ENCODE measurements at places on chromosomes 5 and 9.

GRCh38 chr9:97807681-97808080 is 45.3 kb upstream of the FOXE1 start:
- DNase-seq = no peak

- DNase-seq = no peak
These were observed 2.9 kb downstream of the SV2C start for GRCh38 chr5:76086095-76086494.

GRCh38 chr9:23638837-23639426 is 187.1 kb downstream of the ELAVL2 start:
- DNase-seq = no peak

DNA sequence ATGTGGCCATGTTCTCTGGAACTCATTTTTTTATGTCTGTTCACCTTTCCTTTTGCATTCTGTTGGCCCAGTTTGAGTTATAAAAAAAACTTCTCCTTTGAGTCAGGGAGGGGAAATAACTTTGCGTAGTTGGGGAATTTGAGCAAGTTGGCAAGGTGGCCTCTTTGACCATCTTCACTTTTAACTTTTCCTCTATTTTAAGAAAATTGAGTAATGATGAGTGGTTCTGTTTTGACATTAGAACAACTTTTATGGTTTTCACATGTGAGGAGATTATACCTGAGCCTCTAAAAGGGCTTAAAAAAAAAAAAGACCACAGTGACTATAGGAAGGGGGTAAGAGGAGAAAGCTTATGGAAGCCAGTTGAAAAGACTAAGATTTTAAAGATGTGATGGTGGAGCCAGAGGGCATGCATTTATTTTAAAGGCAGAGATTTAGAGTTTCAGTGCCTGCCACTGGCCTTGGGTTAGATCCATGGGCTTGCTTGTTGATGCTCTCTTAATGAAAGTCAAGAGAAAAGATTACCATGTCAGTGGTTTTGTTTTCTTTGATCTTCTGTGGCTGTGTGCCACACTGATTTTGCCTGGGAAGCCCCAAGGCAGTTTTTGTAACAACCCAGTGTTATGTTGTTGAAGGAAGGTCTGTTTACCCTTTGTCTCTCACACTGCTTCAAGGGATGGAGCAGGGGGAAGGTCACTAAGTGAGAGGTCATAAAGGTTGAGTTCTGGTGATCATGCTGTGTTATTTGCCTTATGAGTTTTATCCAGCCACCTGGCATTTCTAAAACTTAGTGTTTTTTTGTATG is 219.7 kb upstream of the CD180 start:
- no peak for DNase-seq

DNA sequence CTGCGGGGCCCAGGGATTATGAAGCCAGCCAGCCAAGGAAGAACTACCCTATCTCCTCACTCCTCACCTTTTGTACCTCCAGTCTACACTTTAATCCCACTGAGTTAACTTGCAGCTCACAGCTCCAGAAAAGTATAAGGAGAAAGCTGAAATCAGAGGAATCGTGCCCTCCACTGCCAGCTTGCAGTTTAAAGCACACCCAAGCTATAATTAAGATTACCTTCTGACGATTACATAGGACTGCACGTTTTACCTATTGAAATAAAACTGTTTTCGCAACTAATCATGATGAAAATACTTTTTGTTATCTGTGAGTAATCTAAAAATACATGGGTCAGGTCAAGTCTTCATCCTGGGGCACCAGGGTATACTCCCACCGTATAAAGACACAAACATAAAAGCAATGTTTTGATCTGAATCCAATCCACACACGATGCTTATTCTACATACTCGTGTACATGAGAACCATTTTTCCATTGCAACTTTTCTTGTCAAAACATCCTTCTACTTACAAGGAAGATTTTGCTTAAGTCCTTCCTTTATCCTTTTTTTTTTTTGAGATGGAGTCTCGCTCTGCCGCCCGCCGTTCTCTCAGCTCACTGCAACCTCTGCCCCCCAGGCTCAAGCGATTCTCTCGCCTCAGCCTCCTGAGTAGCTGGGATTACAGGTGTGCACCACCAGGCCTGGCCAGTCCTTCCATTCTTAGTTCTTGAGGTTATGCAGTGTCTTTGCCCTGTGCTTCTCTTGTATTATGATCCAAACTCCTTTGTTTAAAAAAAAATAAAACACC is 7.6 kb downstream of the RPL37 start:
- no peak for DNase-seq

DNA sequence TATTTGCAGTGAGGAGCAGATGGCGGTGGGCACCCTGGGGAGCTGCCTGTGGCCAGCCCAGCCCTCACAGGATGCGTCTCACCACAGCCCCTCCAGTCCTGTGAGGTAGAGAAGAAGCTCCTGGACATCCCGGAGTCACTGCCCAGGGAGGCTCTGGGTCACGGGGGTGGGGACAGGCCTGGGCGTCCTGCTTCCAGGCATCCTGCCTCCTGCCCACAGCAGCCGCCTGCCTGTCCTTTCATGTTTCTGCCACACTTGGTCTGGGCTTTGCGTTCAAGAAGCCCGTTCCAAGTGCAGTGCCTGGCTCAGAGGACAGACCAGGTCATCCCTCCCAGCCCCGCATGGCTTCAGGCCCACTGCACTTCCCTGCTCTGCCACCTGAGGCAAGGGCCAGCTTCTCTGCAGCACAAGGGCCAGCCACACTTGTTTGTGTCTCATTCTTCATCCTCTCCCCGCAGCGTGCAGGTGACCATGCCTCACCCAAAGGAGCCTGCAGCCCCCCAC is 38.2 kb downstream of the ZDHHC11B start:
- DNase-seq = no peak

DNA sequence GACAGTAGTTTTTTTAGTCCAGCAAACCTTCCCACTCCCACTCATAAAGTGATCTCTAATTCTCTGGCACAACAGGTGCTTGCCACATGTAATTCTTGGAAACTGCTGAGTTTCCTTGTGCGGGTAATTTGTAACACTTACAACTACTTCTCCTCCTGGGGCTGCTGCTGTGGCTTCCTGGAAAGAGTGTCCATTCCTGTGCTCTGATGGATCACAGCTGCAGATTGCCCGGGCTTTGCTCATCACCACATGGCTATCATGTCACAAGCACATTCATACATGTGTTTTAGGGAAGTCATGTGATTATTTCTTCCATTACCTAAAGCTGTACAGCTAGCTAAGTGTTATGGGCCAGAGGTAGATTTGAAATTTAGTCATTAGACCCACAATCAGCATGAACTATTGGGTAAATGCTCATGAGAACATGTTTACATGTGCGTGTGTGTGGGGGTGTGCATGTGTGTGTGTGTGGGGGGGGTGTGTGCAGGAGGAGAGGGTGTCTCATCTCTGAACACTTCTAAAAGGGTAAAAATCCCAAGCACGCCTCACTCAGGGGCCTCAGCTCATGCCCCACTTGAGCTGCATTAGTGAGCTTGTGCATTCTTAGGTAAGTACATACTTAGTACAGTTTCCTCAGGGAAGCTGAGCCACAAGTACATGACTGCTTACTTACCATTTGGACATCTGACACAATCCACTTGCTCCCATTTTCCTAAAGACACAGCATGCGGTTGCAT is 118.1 kb upstream of the CCDC112 start:
- no peak for DNase-seq

DNA sequence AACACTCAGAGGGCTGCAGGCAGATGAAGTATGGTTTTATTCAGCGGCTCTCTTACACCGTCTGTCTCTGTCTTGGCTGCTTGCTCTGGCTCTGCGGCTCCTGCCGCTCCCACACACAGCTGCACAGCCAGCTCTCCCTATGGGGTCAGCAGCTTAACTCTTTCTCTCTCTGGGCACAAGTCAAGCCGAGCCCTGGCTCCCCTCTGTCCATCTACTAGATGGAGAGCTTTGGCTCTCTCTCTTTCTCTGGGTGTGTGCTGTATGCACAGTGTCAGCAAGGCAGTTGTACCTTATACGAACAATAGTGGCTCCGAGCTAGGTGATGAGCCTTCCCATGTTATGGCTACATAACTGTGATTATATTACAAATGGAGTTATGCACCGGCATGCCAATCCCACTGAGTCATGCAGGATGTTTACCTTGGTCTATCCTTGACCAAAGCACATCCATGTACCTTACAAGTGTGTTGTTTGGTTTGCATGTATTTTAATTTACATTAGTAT is 19.3 kb upstream of the PPP2CA start:
- DNase-seq = no peak

DNA sequence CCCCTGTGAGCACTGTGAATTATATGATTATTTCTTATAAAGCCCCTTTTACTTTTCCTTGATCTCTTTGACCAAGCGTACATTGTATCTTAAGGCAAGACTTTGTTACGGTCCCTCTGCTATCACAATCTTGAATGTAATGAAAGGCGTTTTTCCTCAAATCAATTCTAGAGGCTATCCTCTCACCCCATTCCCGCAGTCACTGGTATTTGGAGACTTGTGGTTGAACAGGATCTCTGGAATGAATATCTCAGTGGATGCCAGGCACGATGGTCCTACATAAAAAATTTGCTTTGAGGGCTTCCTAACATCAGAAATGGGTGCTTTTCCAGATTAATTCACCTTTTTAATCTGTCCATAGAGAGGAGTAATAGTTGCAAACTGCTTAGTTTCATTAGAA is 151.4 kb upstream of the PAPPA start:
- no peak for DNase-seq

GRCh38 chr9:85331626-85332025 is 410.1 kb downstream of the AGTPBP1 start:
- DNase-seq = no peak

- DNase-seq = no peak
These were observed 528.9 kb upstream of the ZNF462 start for GRCh38 chr9:106334081-106334480.

DNA sequence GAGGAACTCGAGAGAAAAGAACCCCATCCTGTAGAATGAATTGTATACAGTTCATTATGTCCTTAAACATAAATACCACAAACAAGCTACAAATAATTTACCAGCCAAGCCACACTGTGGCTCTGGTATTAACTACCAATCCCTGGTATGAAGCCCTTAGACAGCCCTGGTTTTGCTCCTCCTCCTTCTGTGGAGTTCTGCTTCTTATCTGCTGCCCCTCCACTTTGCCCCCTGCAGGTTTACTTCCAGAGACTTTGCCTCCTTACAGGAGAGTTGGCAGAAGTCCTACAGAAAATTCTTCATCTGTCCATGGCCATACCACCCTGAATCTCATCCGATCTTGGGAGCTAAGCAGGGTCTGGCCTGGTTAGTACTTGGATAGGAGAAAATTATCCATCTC is 219.8 kb downstream of the ACTL7B start:
- no peak for DNase-seq

- DNase-seq = no peak
These were observed 104.7 kb downstream of the GOLPH3 start for GRCh38 chr5:32069396-32069795.

- no peak for DNase-seq
These were observed 348.0 kb downstream of the SEMA5A start for GRCh38 chr5:9197881-9198260.

DNA sequence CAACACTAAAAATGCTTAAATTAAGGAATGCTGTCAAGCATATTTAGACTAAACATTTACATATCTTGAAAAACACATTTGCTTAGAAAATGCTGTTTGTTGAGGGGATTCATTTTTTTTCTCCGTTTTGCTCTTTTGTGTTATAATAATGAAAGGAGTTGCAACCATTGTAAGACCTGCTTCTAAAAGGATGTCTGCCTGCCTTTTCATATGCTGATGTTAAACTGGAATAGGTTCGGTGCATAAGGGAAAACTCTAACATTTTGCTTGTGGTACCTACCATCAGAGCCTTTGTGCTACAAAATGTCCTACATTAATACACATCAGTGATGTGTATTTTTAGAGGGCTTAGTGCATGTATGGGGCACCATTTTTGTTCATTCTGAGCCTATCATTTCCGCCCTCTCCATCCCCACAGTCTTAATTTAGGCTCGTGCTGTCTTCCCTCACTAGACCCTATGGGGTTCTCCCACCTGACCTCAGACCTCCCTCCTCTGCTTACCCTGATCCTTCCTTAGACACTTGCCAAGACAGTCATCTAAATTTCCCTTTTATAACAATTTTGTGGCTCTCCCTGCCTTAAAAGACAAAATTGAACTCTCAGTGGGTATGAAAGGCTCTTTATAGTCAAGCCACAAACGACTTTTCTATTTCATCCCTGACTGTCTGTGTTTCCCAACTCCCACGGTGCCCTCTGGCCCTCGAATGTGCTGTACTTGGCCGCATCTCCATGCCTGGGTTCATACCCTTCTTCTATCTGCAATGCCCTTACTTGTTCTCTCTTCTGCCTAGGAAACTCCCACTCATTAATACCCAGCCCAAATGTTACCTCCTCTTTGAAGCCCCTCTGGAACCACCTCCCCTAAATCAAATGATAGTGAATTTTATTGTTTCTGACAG is 61.2 kb downstream of the CMYA5 start:
- DNase-seq = no peak

GRCh38 chr5:57495285-57496086 is 12.9 kb upstream of the ACTBL2 start:
- DNase-seq = no peak

GRCh38 chr9:19498015-19498414 is 89.2 kb downstream of the ACER2 start:
- DNase-seq = no peak

- DNase-seq = no peak
These were observed 212.6 kb upstream of the MSX2 start for GRCh38 chr5:174511714-174512253.

- DNase-seq = no peak
These were observed 133.4 kb downstream of the GRIA1 start for GRCh38 chr5:153623751-153624450.

DNA sequence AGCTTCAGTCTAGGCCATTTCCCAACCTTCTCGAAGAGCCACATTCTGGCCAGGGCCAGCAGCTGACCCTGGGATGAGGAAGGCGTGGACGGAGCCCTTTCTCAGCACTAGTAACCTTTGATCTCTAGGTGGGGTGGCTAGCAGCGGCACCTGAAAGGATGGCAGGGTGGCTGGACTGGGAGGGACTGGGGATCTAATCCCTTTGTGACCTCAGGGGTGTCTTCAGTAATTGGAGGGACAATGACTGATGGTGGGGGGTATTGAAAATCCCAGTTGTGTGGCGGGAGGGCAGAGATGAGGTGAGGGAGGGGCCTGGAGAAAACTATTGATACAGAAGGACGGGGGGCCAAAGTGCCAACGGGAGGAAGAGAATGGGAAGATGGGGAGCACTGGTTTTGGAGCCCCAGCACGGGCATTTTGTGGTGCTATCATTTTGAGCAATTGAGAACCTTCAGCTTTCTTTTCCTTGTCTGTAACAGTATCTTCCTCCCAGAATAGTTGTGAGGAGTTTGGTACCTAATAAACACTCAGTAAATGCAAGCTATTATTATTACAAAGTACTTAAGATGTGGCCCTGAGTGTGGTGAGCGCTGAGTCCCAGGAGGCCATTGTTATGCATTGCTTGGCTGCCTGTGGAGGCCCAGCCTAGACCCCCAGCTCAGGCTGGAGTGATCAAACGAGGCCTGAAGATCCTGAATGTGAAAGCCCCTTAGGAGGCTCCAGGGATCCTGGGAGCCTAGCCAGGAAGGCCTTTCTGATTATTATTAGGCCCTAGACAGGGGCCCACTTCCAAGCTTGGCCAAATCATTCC is 37.3 kb upstream of the UBE2D2 start:
- DNase-seq = no peak

- DNase-seq = no peak
These were observed 244.4 kb upstream of the RAI14 start for GRCh38 chr5:34411470-34412346.

- DNase-seq = no peak
These were observed 7.4 kb downstream of the DDX31 start for GRCh38 chr9:132662152-132662945.

Measured in hematopoietic multipotent progenitor cell treated with erythropoietin and hydrocortisone succinate and interleukin-3 and kit ligand, for 6 days (in vitro differentiated cells).